Kidney glomerular epithelial cell (primary cell): ENCODE measurements at places on chromosomes 5 and 9.

GRCh38 chr5:106610041-106610440 lies 1060.7 kb downstream of the EFNA5 start:
- peak; percentile 16 for DNase-seq

DNA sequence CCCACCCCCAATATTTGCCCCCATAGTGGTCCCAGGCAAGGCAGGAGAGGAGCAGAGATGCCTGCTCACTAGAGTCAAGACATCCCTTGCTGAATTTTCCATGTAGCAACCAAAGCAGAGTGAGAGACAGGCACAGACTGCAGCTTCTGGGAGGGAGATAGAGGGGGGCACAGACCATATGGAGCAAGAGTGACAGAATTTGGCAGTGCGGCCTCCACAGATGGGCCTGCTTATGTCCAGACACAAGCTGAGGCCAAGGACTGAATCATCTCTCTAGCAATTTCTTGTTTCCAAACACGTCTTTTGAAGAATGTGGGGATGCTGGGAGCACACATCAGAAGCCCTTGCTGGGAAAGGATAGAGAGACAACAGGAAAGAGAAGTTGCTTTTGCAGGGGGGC lies 53.0 kb upstream of the ALDH1B1 start:
- DNase-seq = no peak

DNA sequence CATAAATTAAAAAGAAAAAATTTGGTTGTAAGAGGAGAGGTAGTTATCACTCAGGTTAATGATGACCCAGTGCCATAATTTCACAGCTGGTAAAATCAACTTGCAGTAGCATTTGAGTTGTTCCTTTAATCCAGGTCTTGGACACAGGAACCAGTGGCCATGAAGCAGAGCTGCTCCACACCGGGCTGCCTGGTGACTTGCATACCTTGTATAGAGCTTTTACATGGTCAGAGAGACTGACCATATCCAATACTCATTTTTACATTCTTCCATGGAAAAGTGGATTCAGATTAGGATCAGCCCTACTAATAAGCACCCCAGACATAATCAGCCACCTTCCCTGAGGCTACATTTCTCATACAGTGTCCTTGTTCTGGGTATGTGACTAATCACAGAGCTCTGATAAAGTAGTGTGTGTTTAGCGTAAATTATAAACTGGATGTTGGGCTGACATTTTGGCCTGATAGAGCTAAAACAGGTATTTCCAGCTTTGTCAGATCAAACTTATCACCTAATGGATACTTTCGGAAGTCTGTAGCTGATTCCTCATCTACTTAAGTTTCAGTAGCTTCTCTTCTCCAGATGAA lies 77.0 kb upstream of the ZSWIM6 start:
- no peak for DNase-seq

- DNase-seq = peak; percentile 93
Measured at GRCh38 chr9:111957856-111958631, 61.4 kb downstream of the UGCG start.

DNA sequence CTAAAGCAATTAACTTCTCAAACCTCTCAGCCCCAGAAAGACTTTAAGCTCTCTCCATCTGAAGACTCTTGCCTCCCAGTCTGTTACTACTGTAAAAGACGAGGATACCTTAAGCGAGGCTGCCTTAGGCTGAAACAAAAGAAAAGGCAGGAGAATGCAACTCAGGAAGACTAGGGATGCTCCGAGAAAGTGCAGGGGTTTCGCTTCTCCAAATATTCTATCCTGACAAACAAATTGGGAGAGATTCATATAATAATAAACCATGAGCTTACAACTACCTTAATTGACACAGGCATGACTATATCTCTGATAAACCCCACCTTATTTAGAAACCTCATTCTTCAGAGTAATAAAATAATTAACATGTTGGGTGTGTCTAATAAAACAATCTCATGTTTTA lies 4.9 kb upstream of the UGT3A1 start:
- no peak for DNase-seq

GRCh38 chr9:10260501-10260900 lies 352.3 kb downstream of the PTPRD start:
- DNase-seq = no peak

GRCh38 chr5:73158313-73158712 lies 14.7 kb upstream of the TMEM174 start:
- peak; percentile 63 for DNase-seq

GRCh38 chr5:9104571-9105339 lies 441.1 kb downstream of the SEMA5A start:
- DNase-seq = no peak

GRCh38 chr9:116234081-116234480 lies 80.5 kb downstream of the PAPPA start:
- DNase-seq = peak; percentile 96

DNA sequence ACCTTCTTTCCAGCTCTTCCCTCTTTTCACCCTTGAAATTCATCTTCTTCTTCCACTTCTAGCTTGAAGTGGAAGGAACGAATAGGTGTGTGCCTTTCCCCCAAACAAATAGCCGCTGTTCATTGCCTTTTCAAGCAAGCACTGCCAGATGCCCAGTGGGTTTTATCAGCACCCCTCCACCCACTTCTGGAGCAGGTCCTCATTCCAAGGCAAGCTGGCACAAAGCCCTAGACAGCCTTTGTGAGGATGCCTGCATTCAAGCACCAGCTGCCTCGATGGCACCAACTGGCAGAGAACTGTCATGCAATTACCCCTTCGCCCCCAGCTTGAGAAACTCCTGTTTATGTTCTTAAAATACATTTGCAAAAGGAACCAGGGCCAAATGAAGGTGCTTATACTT lies 36.5 kb downstream of the SERINC5 start:
- DNase-seq = no peak

DNA sequence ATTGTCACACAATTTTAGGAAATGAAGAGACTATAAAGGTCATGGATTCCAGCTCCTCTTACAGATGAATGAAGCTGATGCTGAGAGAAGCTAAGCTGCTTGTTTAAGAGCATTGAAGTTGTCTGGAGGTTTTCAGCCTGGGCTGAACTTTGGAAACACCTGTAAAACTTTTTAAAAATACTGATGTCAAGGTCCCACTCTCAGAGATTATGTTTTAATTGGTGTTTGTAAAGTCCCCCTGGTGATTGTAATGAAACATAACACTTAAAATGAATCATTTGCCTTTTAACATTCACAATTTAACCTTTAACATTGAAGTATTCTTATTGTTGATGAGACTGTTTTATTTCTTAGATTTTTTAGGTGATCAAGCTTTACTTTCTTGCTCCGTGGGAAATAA lies 16.4 kb downstream of the RAD23B start:
- DNase-seq = peak; percentile 29

DNA sequence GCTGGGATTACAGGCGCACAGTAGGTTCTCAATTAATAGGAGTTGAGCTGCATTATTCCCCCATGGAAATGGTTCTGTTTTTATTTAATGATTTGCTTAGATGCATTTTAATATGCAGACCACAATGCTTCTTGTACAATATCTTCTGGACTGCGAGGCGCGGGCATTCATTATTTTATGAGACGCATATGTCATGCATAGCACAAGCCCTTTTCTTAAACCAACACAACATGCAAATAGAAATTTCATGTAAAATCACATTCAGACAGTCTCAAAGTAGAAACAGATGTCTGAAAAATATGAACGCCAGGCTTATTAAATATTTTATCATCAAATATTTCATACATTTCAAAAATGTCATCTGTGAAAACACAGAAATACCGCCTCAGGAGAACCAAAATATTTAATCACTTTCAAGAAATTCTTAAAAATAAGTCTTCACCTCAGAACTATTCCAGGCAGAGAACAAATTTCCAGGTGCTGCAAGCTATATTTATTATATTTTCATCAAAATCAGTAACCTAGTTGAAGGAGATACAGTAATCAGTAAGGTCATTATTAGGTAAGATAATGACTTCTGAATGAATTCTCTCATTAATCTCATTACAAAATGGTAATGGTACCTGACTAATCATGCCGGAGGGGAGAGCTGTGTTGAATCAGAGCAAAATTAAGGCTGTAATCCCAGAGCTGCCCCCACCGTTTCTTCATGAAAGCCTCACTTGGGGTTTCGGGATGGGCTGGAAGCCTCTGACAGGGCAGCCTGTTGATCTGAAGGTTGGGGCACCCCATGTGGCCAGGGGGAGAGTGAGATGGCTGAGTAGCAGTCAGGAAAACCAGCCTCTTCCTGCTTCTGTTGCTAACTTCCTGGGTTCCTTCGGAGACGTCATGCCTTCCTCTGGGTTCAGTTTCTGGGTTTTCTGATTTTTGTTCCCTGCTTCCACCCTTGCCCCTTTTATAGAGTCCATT lies 133.9 kb upstream of the ZNF618 start:
- DNase-seq = no peak

DNA sequence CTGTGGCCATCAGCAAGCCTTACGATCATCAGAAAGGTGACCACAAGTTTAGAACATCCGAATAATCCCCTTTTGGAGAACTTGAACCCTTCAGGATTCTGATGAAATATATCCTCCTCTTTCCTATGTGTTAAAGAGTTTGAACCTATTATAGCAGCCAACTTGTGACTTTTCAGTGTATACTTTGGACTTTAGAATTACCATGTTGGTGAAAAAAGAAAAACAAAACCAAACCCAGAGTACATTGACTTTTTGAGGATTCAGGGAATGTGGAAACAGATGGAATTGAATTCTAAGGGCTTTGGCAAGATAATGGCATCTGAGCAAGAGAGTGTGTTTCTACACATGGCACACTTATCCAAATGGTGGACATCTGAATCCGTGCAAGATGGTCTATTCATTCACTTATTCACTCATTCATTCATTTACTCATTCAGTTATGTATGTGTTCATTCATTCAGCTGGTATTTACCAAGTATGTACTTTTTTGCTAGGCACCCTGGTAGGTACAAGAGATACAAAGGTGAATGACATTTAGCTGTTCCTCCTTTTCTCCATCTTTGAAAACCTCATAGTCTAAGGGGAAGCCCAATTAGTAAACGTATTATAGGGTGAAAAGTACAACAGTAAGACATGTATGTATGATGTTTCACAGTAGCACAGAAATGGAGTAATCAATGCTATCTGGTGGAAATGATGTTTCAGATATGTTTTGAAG lies 91.8 kb downstream of the PRDM6 start:
- no peak for DNase-seq
